SK-N-SH treated with all-trans-retinoic acid at 6 μM for 48 hours (cell line): ENCODE measurements at places on chromosomes 12 and 14.

- peak; percentile 23; the same call in 2 of the 3 replicates for ATAC-seq
These were observed 45.0 kb upstream of the REP15 start for GRCh38 chr12:27651201-27651600.

DNA sequence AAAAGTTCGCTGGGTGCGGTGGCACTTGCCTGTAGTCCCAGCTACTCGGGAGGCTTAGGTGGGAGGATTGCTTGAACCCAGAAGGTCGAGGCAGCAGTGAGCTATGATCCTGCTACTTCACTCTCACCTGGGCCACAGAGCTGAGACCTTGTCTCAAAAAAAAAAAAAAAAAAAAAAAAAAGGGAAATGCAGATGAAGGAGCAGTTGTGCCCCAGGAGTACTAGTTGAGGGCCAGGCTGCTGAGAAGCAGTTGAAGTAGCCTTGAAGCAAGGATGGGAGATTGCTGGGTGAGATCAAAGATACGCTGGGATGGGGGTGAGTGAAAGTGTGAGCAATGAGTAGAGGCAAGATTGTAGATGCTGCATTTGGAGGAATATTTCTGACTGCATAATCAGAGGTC is 93.4 kb upstream of the DNM1L start:
- ATAC-seq: no peak

DNA sequence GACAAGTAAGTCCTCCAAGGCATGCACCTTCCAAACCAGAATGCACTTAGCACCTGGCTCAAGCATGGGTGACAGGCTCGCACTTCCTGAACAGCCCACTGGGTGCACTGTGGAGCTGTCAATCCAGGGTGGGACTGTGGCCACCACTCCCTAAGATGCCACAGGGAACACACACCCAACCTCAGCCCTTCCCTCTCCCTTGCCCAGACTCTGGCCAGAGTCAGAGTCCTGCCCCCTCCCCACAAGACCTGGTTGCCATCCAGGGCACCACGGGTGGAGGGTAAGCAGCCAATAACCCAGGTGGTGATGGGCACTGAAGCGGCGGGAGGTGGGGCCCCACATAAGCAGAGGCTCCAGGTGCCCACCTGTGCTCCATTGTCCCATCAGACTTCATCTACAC is 160.6 kb downstream of the MYRFL start:
- ATAC-seq: 0 out of 3 replicates have a peak, but pooled peaks have one; percentile 14

DNA sequence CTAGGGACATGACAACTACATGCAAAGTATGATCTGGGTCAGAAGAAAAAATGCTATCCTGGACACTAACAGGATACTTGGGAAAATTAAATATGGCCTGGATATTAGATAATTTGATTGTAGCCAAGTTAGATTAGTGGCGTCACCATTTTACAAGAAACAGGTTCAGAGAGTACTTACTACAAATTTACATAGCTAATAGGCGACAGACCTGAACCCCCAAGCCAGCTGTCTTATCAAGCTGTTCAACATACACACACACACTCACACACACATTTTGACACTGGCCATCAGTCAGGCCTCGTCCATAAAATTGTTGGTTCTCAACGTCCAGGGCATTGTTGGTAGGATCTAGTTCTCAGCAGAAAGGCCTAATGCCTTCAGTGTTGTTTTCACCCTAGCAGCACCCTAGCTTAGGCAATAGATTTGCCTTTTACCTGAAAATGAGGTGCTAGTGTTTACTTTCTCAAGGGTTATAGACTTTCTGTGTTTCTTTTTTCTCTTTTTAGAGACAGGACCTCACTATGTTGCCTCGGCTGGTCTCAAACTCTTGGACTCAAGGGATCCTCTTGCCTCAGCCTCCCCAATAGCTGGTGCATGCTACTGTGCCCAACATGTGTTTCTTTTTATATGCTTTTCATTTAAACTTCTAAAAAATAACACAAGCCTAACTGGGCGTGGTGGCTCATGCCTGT is 3.3 kb upstream of the C14orf93 start:
- ATAC-seq: peak; percentile 29; the same call in 1 of the 3 replicates

DNA sequence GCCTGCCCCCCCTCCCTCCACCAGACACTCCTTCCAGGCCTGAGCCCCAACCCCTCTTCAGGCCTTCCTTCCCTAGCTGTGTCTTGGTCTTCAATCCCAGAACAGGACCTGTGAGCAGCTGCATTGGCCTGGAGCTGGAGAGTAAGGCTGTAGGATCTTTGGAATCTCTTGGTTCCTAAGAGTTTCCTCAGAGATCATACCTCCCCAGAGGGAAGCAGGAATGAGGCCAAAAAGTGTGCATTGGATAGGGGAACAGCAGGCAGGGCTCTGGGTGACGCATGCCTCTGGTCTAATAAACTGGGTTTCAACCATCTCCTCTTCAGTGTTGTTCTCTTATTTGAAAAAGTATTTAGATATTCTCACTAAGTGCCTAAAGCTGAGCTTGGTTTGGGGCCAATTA is 1.8 kb upstream of the SMARCD1 start:
- ATAC-seq: no peak

GRCh38 chr12:98456576-98457573 is 58.5 kb upstream of the TMPO start:
- peak; percentile 73 for ATAC-seq

- ATAC-seq: no peak
These were observed 104.6 kb downstream of the GALC start for GRCh38 chr14:87888136-87888999.
